Mammary microvascular endothelial cell (primary cell): ENCODE measurements at places on chromosomes 3 and 15. TPM values are rescaled to one million over a fixed set of nuclear protein-coding genes. Genes with fewer than 3 reads are reported as not detected.

PCOLCE2 gene
- total RNA-seq, result not detected in 2 replicates

BFSP2 gene
- total RNA-seq, result not detected in 2 replicates

CD80 gene
- total RNA-seq, result not detected in 2 replicates

UROC1 gene
- total RNA-seq, result not detected in 2 replicates

METTL6 gene
- total RNA-seq, result 16.1 and 17.1 TPM in 2 replicates

THBS1 gene
- total RNA-seq, result 2,126 and 2,310 TPM in 2 replicates

GRK7 gene
- total RNA-seq, result not detected in 2 replicates

ARGFX gene
- not detected in 2 replicates for total RNA-seq

IMPG2 gene
- under 0.01 and 0.07 TPM in 2 replicates for total RNA-seq

CMTM7 gene
- total RNA-seq, result 54.2 and 55.1 TPM in 2 replicates

C3orf62 gene
- 0.80 and 6.3 TPM in 2 replicates for total RNA-seq

GCNT3 gene
- total RNA-seq, result not detected in 2 replicates

CCDC39 gene
- not detected in 2 replicates for total RNA-seq

USP50 gene
- not detected in 2 replicates for total RNA-seq

TMCO5A gene
- not detected in 2 replicates for total RNA-seq
